ENCODE measurements at places on chromosomes 11 and 22.

DNA sequence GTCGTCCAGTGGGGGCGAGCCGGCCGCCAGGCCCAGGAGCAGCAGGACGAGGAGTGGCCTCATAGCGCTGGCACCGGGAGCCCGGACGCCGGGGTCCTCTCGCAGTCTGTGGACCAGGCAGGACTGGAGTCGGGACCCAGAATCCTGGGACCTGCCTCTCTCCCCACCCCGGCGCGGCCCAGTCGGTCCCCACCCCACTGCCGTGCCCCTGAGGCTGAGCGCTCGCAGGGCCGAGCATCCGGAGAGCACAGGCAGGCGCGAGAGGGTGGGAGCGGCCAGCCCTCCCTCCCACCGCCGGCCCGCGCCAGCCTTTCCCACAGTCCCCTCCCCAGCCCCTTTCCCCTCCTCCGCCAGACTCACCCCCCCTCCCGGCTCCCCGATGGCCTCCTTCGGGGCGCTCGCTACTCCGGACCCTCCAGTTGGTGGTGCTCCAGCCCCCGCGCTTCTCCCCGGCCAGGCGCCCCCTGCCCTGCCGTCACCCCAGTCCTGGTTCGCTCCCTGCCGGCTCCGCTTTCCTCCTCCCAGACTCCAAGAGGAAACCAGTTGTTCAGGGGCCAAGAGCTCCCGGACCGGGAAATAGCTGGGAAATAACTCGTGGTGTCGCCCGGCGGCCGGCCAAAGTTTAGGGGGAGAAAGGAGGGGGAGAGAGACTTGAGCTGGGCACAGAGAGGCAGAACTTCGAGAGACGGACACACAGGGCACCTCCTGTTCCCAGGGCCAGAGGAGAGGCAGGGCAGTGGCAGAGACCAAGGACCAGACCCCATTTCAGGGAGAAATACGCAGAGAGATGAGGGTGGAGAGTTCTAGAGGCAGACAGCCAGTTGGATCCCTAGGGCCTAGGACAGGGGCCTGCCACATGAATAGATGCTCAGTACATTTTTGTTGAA, at the start of gene C1QTNF5:
Gene C1QTNF5, minus strand, starts transcription at position 549 of the 887 bp plus-strand sequence. Its CDS starts 486 bp downstream, at position 63.
- no peak for DNase-seq

DNA sequence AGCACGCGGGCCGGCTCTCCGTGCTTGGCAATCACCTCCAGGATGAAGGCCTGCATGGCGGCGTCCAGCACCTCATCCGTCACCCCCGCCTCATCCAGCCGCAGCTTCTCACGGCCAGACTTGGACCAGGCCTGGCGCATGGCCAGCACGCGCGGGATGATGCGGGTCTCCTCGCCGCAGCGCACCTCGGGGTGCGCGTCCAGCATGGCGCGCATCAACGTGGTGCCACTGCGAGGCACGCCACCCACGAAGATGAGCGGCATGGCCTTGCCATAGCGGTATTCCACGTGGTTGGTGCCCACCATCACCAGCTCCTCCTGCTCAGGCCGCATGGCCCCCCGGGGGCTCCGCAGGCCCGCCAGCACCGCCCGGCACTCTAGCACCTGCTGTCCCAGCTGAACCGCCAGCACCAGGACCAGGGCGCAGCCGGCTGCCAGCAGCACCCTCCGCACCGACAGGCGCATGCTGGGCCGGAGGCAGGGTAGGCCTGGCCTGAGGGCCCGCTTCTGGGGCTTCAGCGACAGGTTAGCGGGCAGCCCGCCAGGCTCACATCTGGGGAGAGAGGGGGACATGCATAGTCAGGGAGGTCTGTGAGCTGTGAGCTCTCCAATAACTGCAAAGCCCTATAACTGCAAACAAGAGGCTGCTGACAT, 29.0 kb upstream of the TFIP11 start:
- no peak for DNase-seq

DNA sequence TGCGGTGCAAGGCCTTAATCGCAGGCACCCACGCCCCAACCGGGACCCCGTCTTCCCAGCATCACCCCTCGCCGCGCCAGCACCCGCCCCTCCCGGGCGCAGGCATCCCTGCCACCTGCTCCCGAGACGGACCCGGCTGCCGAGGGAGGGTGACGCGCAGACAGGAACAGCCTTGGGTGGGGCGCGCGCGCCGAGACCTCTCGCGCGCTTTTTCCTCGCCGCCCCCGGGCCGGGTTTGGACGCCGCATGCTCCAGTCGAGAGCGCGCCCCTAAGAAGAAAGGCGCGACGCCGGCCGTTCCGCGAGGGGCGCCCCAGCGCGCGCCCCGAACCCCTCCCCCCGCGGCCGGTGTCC, 504 bp downstream of the CFL1 start:
- peak; percentile 83 for DNase-seq

DNA sequence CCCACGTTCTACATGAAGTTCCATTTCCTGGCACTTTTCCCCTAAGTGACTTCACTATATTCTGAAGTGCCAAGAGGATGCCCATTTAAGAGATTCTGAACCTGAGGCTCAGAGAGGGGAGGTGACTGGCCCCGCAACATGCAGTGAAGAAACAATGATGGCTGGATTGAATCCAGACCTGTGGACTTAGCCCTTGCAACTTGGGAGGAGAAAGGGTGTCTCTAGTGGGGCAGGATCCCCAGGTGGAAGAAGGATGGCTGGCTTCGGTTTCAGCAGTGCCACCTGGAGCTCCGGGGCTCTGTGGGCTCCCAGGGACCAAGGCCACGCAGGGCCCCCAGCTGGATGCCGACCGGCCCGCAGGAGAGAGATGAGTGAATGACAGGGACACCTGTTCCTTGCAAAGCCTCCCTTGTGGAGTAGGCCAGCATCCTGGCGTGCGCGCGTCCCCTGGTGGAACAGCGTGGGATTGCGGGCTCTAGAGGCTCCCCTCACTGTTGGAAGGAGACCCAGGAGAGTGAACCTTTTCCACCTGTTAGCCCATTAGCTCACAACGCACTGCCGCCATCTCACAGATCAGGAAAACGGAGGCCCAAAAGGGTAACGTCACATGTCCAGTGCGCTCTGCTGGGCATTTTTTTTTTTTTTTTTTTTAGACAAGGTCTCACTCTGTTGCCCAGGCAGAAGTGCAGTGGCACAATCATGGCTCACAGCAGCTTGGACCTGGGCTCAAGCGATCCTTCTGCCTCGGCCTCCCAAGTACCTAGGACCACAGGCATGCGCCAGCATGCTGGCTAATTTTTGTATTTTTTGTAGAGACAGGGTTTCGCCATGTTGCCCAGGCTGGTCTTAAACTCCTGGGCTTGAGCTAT, 104.7 kb downstream of the KIAA1671 start:
- peak; percentile 84 for DNase-seq

DNA sequence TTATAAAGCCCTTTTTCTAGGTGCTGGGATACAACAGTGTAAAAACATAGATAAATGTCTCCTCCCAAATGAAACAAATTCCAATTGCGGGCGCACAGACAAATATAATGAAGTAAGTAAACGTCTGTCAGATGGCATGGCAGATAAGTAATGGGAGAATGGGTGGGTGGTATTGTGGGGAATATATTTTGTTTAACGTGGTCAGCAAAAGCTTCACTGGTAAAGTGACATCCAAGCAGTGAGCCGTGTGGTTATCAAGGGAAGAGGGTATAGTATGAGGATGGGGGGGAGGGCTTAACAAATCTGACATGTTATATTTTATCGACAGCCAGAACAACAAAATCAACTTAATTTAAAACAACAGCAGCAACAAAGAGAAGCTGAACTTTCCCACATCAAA, 1.2 kb downstream of the SVIP start:
- DNase-seq, result no peak

DNA sequence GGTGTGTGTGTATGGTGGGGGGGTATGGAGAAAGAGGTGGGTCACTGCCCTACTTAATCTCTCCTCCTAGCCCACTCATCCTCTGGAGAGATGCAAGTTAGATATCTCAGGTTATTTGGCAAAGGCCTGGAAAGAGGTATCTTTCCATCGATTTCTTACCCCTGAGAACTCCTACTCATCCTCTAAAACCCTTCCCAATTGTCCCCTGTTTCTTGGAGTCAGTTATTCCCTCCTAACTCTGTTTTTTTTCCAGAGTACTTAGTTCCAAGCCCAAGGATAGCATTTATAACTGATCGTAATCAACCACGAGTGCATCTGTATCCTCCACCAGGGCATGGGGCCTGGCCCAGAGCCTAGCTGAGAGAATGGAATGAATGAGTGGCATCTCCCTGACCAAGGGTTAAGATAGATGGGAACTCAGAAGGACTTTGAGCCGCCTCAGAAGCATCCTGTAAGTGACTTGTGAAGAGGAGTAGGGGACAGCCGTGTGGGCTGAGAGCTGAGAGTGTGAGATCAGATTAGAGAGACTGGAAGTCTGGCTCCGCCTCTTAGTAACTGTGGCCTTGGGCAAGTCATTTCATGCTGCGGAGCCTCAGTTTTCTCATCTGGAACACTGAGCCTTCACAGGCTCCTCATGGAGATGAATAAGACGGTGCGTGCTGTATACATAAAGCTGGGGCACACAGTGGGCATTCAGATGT, 16.2 kb downstream of the CD6 start:
- no peak for DNase-seq
